Cardiac septum (tissue), 1 donor: ENCODE measurements at places on chromosomes 1 and 21. TPM values are rescaled to one million over a fixed set of nuclear protein-coding genes. Genes with fewer than 3 reads are reported as not detected.

Gene C1orf56
- total RNA-seq, result 8.9 TPM

DNA sequence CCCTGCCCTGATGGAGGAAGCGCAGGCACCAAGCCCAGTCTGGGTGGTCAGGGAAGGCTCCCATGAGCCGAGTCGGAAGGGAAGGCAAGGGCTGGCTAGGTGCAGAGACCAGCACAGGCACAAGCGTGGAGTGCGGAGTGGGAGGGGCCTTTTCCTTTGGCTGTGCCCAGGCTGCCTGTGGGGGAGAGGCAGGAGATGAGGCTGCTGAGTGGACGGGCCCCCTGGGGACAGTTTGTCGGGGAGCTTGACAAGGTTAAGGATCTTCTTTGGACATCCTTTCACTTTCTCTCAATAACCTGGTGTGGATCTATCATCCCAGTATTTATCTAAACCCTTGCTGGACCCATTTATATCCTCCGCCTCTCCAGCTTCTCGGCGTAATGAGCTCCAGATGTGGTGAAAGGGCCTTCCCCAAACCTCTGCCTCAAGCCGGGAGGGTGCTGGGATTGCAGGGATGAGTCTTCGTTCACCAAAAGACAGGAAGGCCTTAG is 42.9 kb downstream of the EPHB2 start:
- DNase-seq, result no peak

- no peak for DNase-seq
Measured at GRCh38 chr1:195195423-195196057, 1412.7 kb downstream of the KCNT2 start.

GRCh38 chr1:89842567-89843272 is 21.9 kb downstream of the LRRC8D start:
- DNase-seq, result no peak

- DNase-seq, result no peak
Measured at GRCh38 chr1:10128101-10128765, 82.1 kb upstream of the KIF1B start.

Gene LCE2C
- not detected for total RNA-seq

- no peak for DNase-seq
Measured at GRCh38 chr1:218200979-218201378, 84.1 kb upstream of the RRP15 start.
